Activated naive CD4-positive, alpha-beta T cell treated with Interleukin-2 at 50 U/mL for 16 hours (primary cell): ENCODE measurements at places on chromosomes 3 and 15.

GRCh38 chr3:73538486-73538885, 86.3 kb downstream of the PDZRN3 start:
- DNase-seq = no peak

DNA sequence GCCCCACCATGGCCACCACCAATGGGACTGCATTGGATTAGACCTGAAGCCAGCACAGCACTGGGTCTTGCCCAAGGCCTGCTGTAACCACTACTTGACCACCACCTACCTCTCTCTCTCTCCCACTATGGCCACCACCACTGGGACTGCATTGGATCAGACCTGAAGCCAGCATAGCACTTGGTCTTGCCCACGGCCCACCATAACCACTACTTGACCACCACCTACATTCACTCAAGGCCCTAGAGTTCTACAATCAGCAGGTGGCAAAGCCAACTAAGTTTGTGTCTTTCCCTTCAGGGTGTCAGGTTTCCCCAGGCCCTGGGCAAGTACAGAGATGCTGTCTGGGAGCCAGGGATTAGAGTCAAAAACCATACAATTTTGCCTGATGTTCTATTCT, 57.6 kb downstream of the ESYT3 start:
- no peak for DNase-seq

DNA sequence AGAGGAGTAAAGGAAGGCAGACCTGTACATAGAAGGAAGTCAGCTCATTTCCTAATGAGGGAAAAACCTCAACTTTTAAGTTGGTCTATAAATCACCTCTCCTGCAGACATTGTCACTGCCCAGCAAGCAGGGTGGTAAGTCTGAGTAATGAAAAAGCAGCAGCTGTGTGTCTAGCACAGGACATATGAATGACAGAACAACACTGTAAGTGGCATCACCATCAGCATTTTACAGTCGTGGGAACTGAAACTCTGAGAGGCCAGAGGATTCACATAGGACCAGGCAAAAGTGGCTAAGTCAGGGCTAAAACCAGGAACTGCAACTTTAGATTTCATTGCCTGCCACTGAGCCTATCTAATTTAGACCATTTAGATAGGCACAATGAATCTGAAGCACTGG, 235.6 kb downstream of the CLSTN2 start:
- no peak for DNase-seq

GRCh38 chr15:83053151-83053550, 13.9 kb downstream of the BTBD1 start:
- DNase-seq = no peak

- no peak for DNase-seq
These were observed 230.3 kb upstream of the RGMA start for GRCh38 chr15:93319121-93319814.

GRCh38 chr3:157113832-157114505, 46.0 kb downstream of the CCNL1 start:
- no peak for DNase-seq

- no peak for DNase-seq
These were observed 73.9 kb downstream of the WNT5A start for GRCh38 chr3:55413236-55413635.
